ENCODE measurements at places on chromosomes 1 and 21.

GRCh38 chr1:235502601-235503402 lies 1.4 kb downstream of the B3GALNT2 start:
- DNase-seq: no peak

DNA sequence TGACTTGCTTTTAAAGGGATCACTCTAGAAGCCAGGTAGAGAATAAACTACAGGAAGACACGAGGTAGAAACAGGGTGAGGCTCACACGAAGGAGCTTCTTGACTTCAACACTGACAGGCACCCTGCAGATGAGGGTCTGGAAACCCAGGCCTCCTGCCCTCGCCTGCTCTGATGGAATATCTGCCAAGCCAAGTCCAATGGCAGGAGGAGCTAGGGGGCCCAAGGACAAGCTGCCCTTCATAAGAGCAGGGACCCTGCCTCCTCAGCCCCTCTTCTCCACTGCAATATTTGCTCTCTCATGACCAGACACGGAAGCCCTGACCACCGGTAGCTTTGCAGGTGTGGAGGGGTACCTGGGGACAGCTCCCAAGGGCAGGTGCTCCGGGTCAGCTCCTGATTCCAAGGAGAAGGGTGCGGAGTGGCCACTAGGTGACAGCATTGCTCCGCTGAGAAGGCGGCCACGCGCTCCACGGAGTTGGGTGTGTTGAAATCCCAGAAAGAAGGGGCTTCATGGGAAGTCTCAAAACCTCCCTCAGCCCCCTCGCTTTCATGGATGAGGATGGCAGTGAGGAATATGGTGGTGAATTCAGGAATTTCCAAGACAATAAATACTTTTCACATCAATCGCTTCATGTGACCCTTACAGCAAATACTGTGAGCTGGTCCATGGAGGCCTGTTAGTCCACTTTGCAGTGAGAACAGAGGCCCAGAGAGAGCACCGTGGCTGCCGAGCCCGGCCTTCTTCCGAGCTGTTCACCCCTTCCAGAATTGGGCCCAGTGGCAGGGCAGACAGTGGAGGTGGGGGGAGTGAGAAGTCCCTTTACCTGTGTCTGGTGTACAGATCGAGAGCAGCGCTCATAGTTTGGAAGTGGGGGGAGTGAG lies 33.2 kb upstream of the PAX7 start:
- peak; percentile 68 for DNase-seq

- DNase-seq: no peak
Observed at GRCh38 chr1:88609051-88609450, 75.0 kb upstream of the PKN2 start.

GRCh38 chr1:68375919-68376318 lies 73.8 kb downstream of the RPE65 start:
- DNase-seq: no peak

DNA sequence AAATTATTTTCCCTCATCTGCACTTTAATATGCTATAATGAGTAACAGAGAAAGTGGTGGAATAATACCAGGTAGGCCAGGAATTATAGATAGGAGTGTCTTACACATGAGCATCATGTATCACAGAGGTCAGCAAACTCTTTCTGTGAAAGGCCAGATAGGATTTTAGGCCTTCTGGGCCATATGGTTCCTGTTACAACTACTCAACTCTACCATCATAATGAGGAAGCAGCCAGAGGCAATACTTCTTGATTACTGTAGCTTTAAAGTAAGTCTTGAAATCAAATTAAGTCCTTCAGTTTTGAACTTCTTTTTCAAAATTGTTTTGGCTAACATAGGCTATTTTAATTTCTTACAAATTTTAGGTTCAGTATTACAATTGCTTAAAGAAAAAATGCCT lies 32.1 kb upstream of the IGSF3 start:
- DNase-seq: no peak

All from head of caudate nucleus (tissue), 42 donors.